ENCODE measurements at places on chromosomes 2 and 18.

DNA sequence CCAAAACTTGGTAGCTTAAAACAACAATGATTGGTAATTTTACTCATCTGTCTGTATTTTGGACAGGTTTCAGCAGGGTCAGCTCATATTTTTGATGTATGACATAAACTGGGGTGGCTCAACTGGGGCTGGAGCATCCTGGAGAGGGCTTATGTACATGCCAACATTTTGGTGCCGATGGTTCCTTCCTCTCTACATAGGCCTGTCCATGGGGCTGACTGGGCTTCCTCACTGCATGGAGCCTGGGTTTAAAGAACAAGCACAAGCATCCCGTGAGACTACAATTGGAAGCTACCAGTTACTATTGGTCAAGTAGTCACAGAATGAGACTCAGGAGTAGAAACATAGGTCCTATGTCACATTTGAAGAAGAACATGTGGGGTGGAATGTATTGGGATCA lies 95.0 kb downstream of the DDX1 start:
- no peak for DNase-seq

DNA sequence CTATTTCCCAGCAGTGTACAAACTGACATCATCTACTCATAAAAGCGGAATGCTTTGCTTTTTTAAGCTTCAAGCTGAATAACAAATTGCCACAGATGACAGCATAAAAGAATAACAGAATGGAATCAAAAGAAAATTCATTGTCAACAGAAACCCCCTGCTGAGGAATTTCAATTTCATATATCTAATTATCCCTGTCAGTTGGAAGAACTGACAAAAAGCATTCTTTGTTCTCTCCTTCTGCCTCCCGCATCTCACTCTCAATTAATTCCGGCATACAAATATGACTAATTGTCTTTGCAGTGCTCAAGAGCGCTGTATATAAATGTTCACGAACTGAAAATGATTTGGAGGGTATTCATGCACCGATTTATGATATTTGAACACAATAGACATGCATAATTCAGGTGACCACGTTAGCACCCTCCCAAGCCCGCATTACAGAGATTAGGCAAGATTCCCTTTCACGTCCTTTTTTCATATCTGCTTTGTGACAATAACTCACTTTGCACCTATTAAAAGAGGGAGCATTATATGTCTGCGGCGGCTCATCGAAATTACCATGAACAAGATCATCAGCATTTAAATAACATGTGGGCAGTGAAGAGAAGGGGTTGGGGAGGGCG lies 277.7 kb upstream of the SALL3 start:
- DNase-seq: no peak

- DNase-seq: no peak
These were observed 90.4 kb downstream of the UBE2E3 start for GRCh38 chr2:181070836-181071200.

- DNase-seq: peak; percentile 11
These were observed 12.1 kb downstream of the CD226 start for GRCh38 chr18:69935319-69936190.

DNA sequence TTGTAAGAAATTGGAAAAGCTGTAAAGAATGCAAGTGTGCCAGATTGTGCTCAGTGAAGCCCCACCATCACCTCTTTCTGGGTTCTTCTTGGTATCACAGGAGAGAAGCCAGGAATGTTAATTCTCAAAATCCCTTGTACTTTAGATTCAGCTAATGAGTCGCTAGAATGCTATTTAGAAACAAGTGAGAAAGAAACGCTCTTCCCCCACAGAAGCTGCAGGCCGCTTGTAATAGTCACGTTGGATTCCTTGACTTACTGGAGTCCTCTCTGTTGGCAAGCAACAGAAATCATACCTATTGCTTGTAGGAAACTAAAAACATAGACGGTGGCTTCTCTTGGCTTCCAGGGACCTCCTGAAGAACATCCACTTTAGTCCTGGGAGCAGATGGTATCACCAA lies 375.6 kb upstream of the LRATD1 start:
- no peak for DNase-seq

- no peak for DNase-seq
These were observed 783.9 kb downstream of the TSN start for GRCh38 chr2:122539311-122539710.

DNA sequence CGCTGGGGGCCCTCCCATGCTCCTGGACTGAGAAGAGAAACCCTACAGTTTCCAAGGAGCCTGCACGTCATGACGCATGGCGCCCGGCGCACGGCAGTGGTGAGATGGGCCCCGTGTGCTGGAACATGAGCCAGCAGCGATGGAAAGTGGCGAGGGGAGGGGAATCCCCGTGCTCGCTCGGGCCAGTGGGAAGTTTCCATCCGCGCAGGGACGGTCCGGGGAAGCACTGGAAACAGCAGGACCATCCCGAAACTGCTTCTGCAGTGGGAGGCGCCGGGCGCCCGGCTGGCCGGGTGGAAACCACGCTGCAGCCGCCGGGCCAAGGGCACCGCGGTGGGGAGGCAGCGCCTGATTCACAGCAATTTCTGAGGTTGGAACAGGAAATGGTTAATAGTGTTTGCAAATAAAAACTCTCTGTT lies 4.9 kb upstream of the PDCD1 start:
- DNase-seq: no peak

GRCh38 chr2:109009920-109010610 lies 21.0 kb upstream of the EDAR start:
- DNase-seq: no peak

GRCh38 chr2:213087040-213087439 lies 64.4 kb downstream of the IKZF2 start:
- no peak for DNase-seq

GRCh38 chr2:132676999-132677398 lies 7.0 kb upstream of the LYPD1 start:
- no peak for DNase-seq

DNA sequence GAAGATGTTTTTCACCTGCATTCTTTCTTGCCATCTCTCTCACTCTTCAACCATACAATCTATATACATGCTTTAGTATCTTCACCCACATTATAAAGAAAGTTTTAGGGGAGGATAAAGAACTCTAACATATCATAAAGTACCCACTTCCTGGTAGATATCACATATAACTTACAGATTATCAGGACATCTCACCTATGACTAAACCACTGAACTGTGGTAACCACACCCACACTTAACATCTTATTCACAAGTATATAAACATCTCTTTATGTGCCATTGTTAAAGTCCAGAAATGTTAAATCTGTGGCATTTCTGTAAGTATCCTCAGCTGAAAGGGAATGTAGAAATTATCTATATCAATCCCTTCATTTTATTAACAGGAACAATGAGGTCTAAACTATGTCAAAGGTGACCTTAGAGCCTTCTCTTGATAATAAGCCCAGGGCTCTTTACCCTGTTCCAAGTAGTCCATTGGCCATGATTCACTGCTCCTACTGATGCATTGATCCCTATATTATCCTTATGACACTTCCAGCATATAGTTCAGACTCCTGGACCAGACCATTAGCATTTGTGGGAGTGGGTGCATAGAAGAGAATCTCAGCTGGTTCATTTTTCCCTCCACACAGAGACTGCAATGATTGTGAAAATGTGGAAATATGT lies 182.4 kb downstream of the SUCLG1 start:
- no peak for DNase-seq

DNA sequence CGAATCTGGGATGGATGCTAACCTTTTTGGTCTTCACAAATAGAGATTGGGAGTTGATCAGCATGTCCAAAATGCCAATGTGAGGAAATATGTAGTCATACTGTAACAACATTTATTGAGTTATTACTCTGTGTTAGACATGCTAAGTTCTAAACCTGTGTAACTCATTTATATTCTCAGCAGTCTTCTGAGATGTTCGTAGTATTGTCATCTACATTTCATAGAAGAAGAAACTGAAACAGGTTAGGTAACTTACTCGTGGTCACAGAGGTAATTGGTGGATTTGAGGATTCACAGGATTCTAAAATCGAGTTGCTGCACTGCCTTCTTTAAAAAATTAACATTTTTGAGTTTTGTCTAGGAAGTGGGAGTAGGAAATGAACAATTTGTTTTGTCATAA lies 162.1 kb downstream of the UBE2E3 start:
- DNase-seq: no peak

DNA sequence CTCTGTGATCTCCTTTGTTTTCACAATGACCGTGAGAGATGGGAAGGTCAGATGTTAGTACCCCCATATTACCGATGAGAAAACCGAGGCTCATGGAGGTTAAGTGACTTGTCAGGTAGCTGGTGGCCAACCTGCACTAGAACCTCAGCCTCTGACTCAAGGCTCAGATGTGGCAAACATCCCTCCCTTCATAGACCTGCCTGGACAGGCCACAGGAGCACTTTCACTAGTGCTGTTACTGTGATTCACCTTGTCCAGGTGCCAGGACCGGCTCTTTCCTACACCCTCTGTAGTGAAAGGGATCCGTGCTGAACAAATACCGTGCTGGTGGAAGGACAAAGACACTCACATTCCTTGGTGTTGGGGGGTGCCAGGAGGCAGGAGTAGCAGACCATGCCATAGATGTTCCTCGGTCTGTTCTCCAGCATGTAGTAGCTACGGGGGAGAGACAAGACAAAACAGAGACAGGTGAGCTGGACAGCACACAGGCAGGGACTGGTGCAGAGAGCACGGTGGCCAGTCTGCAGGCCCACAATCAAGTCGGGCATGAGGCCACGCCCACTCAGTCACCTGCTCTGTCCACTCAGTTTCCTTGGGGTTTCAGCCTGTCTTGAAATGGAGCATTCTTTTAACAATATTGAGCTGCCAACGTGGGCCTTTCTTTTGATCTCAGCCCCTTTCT lies 65.9 kb downstream of the EDAR start:
- DNase-seq: no peak

DNA sequence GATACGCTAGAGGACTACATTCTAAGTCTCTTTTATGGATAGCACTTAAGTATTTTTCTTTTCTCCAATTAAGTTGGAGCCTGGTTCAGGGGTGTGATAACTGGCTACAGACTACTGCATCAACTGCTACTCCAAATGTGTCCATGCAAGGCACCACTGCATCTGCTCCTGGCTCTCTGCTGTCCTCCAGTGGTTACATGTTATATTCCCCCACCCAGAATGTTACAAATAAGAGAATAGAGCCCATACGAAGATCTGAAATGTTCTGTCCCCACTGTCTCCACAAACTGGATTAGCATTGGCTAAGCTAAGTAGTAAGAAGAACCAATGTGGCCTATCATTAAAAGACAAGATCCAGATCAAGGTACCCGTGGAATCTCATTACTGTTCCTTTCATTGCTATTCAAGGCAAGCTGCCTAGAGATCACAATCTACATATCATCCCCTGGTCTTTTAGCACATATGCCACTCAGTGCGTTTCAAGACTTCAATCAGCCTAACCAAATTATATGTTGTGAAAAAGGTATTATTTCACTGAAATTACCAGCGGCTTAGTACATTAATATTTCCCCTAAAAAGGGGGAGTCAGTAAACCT lies 308.3 kb upstream of the SLC8A1 start:
- DNase-seq: no peak

DNA sequence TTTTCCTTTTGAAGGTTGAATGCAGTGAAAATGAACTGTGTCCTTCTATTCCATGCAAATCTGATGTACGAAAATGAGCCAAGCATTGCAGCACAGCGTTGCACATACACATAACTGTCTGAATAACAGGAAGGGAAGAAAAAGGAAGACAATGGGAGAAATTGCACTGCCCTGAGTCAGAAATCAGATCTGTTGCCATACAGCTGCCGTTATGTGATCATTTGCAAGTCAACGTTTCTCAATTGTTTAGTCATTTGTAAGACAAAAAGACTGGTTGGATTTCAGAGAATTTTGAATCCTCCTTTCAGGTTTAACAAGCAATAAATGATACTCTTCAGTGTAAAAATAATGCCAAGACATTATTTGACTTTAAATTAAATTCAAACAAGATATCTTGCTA lies 284.1 kb downstream of the DSEL start:
- no peak for DNase-seq

- DNase-seq: no peak
These were observed 39.8 kb downstream of the ADCYAP1 start for GRCh38 chr18:944440-944839.

DNA sequence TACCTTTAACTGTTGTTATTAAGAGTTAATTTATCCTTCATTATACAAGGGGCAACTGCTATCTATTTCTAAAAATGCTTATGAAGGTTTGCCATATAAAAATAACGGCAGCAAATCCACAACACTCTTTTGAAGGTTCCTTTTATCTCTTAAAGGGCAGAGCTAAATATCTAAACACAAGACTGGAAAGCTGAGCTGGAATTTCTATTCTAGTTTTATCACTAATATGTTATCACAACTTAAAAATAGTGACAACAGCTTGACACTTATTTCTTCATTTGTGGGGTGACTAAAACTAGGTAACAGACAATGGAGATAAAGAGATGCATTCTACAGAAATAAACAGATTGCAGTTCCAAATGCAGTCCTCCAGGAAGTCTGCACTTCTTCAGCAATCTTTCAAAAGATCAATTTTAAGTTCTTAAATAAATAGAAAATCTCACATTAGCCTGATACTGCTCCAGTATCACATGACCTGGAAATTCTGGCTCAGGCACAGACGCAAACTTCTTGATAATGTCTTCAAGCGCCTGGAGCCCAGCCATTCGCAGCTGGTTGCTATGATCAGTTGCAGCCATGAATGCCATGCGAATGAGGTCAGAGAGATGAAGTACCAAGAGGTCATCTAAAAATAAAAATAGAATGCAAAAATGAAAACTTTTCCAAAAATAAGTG lies 54.0 kb upstream of the STRN start:
- no peak for DNase-seq

DNA sequence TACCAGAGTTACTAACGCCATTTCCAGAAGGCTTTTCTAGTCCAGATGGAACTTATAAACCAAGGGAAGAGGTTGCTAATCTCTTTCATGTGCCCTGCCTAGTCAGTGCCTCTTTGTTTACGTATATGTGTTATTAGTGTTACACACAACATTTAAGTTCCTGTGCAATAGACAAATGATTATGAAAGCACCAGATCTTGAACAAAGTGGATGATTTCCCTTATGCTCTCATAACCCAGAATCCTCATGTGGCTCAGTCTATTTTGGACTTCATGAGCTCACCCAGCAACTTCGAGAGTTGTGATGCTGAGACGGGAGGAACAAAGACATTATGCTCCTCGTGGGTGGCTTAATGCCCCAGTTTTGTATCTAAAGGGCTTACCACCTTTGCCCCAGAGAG lies 214.4 kb upstream of the SP5 start:
- DNase-seq: no peak

DNA sequence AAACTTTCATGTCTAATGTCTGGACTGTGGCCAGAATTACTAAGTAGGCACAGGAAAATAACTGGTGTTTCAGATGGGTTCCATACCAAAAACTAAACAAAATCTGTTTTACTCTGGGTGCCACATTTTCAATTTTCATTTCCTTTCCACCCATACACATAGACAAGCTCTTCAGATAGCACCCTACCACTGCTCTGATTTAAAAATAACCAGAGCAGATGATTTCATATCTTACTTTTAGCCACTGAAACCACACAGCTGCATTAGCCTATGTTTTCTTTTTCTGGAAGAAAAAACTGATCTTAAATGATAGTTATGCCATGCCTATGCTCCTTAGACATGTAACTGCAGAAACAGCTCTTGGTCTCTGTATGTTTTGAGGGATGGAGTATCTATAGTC lies 647.6 kb downstream of the CPS1 start:
- DNase-seq: no peak
